ENCODE measurements at places on chromosomes 7 and 10.

DNA sequence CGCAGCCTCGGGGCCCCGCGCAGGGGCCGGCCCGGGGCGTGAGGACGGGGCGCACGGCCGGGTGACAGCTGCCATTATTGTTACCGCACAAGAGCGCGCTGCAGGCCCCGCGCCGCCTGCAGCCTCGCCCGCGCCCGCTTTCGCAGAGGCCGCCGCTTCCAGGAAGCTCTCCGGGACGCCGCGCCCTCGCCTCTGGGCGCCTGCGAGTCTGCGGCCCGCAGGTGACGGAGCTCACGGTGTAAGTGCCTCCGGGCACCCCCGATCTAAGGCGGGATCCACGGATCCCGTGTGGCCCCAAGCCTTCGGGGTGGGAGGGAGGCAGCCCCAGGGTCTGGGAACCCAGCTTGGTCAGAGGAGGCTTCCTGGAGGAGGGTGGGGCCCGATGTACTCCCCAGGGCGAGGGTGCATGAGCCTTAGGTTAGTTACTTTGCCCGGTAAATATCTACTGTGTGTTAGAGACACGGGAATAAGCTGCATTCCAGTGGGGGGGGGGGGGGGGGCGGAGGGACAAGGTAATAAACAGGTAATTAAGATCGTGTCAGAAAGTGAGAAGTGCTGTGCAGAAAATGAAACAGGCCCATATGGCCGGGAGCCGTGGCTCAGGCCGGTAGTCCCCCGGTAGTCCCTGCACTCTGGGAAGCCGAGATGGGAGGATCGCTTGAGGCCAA lies 638 bp downstream of the IQCE start:
- DNase-seq = no peak

- DNase-seq = peak; percentile 5
Observed at GRCh38 chr7:148773334-148773733, 74.6 kb downstream of the CUL1 start.

DNA sequence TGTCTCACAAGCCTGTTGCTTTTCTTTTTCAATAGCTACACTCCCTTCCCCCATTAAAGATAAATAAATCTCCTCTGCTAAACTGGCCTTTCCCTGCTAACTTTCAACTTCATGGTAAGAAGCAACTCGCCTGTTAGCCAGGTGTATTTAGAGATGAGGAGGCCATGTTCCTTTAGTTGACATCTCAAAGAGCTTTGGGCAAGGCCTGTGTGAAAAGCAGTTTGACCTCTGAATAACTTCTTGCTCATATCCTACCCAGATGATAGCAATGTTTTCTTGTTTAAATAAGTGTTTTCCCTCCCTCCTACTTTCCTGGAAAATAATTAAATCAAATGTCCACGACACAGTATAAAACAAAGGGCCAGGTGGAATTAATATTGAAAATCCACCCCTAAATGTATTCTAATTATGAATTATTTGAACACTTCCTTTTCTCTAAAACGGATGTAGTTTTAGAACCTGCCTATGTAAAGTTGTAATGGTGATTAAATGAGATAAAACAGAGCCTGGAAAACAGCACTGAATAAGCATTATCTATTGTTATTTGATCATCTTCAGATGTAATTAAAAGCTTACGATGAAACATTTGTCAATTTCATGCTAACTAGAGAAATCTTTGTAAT lies 78.5 kb downstream of the HGF start:
- DNase-seq = no peak

DNA sequence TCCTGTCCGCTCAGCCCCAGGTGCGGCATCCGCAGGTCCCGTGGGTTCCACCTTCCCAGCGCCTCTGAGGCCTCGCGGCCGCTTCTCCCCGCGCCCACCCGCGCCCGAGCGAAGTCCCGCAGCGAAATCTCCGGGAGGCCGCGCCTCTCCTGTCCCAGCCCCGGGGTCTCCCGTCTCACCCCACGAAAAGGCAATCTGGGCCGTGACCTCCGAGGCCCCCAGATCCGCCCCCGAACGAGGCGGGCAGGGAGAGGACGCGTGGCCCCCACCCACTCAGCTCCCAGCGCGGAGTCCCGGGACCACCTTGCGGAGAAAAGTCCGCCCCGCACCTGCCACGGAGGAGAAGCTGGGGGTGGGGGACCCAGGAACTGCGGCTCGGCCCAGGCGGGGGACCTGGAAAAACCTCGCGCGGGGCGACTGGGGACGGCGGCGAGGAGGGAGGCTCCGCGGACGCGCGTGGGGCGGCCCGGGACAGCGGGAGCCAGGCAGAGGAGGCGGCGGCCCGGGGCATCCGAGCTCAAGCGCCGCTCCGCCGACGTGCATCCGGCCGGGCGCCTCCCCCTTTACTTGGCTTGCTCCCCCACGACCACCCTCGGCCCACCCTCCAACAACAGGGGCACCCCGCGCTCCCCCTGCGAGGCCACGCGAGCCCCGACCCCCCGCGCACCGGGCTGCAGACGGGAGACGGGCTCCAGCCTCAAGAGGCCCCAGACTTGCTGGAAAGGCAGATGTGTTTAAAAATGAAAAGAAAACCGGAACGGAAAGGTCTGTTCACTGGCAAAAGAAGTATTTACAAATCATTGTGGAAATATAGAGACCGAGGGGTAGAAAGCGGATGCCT lies 33.0 kb upstream of the RNF32 start:
- DNase-seq = no peak

GRCh38 chr10:132335189-132336063 lies 3.4 kb downstream of the LRRC27 start:
- no peak for DNase-seq

- no peak for DNase-seq
Observed at GRCh38 chr10:116687633-116688032, 54.7 kb downstream of the HSPA12A start.

- no peak for DNase-seq
Observed at GRCh38 chr7:69864822-69865221, 266.5 kb downstream of the AUTS2 start.

GRCh38 chr10:69412232-69412790 lies 4.4 kb downstream of the TACR2 start:
- DNase-seq = no peak

- DNase-seq = no peak
Observed at GRCh38 chr10:70380350-70381135, 1.9 kb downstream of the LRRC20 start.

DNA sequence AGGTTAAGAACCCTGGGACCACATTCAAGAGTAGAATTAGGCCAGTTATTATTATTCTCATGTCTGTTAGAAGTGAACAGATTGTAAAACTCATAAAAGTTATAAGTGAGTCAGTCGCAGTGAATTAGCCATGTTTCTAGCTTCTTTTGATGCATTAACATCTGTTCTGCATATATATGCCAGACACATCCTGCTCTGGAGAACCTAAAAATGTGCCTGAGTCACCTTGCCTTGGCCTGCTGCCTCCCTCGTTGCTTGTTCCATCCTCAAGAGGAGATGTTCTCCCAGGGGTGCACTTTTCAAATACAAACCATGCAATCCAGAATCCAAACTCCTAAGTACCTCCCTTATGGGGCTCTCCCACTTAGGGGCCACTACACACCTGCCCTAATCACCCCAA lies 14.8 kb downstream of the TSPAN12 start:
- no peak for DNase-seq

DNA sequence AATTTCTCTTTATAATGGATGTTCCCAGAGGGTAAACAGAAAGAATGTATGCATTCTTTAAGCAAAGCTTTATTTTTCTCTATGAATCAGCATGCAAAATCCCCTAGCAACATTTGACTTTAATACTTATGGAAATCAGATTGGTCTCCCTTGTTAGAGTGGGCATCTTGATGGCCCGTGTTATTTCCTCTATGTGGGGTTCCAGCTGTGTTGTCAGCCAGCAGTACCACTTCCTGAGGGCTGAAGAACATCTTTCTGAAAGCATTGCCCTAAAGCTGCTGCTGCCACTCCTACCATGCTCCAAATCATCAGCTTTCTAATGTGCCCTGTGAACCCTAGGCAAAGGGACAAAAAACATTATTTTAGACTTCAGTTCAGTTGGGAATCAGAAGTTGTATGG lies 70.4 kb upstream of the HECTD2 start:
- no peak for DNase-seq

DNA sequence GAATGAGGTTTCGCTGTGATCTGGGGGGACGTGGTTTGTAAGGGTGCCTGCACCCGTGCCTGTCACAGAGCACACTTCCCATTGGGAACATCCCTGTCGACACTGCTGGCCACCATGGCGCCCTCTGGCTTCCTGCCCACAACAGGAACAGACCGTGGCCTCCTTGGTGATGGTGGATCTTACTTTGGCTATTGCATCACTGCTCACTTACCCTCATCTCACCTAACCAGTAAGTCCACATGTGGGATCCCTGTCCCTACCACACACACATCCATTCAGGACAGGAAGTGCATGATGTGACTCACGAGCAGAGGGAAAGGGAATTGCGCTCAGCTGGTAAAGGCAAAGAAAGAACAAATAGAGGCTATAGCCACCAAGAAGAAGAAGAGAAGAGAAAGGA lies 26.2 kb upstream of the SEC61G start:
- no peak for DNase-seq

DNA sequence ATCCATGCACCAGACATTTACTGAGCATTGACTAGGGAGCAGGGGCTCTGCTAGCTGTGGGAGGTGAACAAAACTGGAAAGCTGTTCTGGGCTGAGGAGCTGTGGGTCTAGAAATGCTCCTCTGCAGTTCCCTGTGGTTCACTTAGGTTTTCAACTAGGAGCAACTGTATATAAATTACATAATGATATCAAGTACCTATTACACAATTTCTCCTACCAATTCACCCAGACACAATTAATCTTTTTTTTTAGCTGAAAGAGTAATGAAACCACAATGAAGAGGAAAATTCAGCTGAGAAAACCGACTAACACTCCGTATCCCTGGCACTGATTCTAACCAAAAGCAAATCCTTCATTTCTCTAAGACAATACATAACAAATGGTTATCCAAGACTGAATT lies 39.4 kb downstream of the COL28A1 start:
- no peak for DNase-seq

DNA sequence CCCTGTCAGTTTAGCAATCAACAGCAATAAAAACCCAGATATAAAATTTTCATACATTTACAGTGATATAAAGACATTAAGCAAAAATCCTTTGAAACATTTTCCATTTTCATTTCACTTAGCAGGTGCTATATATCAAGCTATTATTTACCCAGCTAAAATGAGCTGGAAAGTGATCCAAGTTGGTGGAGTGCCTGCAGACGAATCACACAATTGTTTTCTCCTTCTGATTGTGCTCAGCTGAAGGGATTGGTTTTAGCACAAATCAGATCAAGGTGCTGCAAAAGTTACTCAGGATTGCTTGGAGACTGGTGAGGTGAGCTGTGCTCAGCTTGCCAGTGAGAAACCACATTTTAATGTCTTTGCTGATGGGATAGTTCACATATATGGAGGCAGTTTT lies 138.1 kb downstream of the LRMDA start:
- no peak for DNase-seq

GRCh38 chr10:7659560-7659959 lies 7.2 kb downstream of the ITIH5 start:
- no peak for DNase-seq

DNA sequence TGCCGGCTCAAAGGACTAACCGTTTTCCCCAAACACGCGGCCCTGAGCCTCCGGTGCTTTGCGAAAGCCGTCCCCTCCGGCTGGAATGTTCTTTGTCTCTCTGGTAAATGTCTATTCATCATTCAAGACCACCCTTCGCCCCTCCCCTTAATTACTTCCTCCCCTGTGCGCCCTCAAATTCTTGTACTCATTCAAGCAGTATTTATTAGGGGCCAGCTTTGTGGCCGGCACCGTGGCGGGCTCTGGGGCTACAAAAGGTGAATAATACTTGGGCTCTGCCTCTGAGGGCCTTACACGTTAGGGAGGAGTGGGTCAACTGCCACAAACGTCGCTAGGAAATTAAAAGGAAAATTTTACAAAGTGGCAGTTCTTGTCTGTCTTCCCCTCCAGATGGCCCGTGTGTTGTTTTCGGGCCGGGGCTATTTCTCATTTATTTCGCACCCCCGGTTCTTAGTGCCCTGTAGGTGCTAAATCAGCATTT lies 1.5 kb upstream of the MEST start:
- no peak for DNase-seq

DNA sequence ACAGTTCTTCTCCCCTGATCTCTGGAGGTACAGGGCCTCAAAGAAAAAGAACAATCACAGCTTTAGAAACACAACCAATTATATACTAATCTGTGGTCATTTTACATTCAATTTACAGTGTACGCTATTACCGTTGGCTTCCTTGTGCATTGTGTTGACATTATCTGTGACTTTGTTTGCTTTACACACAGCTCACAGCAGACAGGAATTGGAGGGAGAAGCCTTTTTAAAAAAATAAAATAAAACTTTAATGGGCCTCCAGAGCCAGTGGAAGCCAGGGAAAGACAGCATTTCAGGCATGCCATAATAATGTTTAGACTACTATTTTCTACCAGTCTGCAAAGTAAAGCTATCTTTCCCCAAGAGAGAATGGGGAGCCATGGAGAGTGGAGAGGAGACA lies 179.0 kb upstream of the ADO start:
- no peak for DNase-seq
